ENCODE measurements at places on chromosomes 12 and 14. TPM values are rescaled to one million over a fixed set of nuclear protein-coding genes. Genes with fewer than 3 reads are reported as not detected.
A peak's percentile ranks its signal among the peaks of the same experiment; 100 is the strongest.

The STAC3 gene
- total RNA-seq = 4.8 TPM

The NOP9 gene
- total RNA-seq = 33.9 TPM

The ST8SIA1 gene
- 1.7 TPM for total RNA-seq

The OR6C68 gene
- total RNA-seq = not detected

The LGR5 gene
- 1.4 TPM for total RNA-seq

The SIX6 gene
- total RNA-seq = not detected

The FUT8 gene
- 67.4 TPM for total RNA-seq

The RNASE7 gene
- not detected for total RNA-seq

The SLC22A17 gene
- total RNA-seq = 16.8 TPM

The ARMH4 gene
- total RNA-seq = 22.0 TPM

The HCAR2 gene
- 21.4 TPM for total RNA-seq

DNA sequence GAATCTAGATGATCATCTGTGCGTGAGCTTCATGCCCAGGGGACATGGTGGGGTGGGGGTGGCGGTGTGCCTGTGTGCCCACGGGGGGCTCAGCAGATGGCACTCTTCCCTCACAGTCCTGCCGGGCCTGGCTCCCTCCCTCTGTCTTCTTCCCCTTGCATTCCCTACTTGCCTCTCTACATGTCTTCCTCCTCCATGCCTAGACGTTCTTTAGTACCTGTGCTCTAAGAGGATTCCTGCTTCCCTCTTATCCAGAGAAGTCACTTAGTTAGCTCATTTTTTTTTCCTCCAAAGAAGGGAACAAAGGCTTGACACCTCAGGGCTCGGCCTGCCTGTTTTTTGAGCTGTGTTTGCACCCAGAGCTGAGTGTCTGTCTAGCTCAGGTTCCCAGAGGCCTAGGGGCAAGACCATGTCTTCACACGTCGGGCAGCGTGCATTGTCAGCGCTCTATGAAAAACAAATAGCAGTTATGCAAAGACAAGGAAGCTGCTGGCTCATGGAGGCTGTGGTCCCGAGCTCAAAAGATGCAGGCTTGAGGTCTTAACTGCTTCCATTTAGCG lies 48.8 kb downstream of the NINJ2 start:
- DNase-seq = no peak

GRCh38 chr12:121575051-121575450 lies 5.8 kb downstream of the KDM2B start:
- no peak for DNase-seq

DNA sequence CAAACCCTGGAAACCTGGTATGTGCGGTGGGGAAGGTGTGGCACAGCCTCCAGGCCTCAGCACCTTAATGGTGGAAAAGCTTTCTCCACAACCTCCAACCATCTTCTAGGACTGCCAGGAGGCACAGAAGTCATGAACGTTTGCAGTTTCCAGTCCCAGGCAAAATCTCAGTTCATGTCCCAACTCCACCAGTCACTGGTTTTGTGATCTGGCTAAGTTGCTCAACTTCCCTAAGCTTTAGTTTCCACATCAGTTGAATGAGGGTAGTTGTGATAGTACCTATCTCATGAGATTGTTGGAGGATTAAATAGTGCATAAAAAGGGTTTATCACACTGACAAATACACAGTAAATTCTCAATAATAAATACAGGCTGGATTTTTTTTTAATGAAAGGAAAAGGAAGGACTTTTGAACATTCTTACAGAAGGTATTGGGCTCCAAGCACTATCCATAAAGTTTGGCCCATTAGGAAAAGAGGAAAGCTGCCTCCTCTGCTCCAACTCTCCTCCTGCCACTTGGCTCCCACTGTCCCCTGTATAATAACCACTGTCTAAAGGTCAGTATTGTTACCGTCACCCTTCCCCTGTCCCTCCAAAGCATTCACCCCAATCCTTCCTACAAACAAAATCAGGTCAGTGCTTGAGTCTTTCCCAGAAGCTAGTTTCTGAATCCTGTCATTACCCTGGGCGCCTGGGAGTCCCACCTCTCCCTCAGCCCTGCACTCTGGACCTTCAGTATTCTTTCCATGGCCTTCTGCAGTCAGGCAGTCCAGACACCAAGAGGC lies 6.3 kb downstream of the PCK2 start:
- no peak for DNase-seq

GRCh38 chr12:90854136-90854689 lies 100.8 kb downstream of the CCER1 start:
- no peak for DNase-seq

DNA sequence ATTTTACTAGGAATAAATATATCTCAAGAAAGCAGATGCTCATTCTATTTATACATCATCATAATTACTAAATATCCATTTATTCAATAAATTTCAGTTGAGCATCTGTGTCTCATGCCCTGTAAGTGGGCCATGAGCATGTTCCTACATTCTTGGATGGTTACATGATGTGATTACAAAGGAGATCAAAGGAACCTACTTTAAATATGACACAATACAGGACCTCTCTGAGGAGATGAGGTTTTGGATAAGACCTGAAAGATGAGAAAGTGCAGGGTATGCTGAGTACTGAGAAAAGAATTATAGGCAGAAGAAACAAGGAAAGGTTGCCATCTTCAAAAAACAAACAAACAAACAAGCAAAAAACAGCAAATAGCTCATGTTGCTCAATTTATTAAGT lies 105.4 kb upstream of the CNTN1 start:
- no peak for DNase-seq

DNA sequence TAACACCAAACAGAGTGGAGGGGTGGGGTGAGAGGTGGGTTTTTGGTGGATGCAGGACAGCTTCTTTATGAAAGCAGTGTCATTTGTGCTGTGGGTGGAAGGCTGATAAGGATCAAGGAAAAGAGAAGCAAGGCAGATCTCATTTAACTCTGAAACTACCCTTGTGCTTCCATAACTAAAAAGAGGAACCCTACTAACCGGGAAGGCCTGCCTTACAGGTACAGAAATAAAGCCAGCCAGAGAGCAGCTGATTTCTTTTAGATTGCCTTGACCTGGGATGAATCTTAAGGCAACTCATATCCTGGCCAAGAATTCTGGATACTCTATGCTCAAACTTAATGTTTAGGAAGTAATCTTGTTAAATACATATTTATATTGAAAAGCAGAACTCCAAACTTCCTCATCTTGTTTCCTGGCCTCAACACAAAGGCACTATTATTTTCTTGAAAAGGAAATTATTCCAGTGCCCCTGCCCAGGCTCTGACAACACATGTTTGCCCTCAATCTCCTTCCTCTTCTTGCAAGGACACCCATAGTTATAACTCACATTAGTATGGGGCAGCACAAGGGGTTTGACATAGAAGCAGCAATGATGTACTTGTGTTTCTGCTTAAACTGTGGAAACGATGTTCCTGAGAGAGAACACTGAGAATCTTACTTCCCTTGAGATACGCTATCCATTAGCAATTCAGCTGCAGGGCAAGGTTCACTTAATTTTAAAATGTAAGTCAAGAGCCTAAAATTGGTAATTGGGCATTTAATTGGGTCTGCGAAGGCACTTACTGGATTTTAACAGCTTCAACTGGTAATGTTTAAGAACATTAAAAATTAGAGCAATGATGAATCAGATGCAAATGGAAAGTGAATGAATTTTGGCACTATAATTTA lies 173.7 kb downstream of the STXBP6 start:
- no peak for DNase-seq

DNA sequence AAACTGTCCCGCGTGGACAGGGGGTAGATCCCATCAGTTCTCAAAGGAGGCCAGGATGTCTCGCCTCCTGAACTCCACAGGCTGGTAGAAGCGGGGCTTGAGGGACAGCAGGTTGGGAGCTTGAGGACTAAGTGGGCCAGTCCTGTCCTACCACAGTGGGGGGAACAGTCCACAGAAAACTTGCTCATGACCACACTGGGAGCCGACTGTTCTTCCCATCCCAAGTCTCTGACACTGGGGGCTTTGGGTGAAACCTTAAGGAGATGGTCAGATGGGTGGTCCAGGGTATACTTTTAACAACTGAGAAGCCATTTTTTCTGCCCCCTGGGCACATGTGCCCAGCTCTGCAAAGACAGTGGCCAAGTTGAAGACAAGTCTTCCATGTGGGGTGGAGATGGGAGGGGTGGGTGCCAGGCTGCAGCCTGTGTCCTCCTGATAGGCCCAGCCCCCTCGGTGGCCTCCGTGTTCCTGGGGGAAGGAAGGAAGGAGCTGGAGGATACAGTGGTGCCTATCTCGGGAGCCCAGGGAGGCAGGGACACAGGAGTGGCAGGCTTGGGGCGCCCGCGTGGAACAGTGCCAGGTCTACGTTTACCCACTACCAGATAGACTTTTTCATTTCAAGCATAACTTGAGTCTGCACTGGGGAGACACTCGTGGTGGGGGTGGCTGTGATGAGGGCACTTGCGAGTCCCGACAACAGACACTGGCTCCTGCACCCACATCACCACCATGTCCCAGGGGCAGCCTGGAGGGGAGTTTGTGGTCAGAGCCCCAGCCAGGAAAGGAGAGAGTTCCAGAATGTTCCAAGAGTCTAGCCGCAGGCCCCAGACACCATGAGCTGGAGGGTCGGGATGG lies 14.7 kb downstream of the RHOF start:
- no peak for DNase-seq

GRCh38 chr12:15584366-15585041 lies 204.7 kb downstream of the EPS8 start:
- no peak for DNase-seq

DNA sequence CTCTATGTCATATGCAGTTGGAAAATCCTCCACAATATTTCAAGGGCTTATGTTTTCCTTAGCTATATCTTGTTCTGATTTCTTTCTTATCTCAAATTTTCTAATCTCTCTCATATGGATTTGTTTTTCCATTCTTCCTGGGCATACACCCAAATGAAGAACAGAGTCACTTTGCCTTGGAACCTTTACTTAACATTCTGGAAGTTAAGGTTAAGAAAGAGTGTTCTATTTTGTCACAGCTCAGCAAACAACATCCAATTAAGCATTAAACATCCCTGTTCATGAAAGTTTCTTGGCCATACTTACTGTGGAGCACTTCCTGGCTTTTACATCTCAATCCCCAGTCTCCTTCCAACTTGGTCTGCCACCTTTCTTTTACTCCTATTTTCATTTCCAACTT lies 5.3 kb downstream of the NAV3 start:
- DNase-seq = no peak

GRCh38 chr14:75299059-75299458 lies 20.4 kb downstream of the FOS start:
- DNase-seq = no peak

DNA sequence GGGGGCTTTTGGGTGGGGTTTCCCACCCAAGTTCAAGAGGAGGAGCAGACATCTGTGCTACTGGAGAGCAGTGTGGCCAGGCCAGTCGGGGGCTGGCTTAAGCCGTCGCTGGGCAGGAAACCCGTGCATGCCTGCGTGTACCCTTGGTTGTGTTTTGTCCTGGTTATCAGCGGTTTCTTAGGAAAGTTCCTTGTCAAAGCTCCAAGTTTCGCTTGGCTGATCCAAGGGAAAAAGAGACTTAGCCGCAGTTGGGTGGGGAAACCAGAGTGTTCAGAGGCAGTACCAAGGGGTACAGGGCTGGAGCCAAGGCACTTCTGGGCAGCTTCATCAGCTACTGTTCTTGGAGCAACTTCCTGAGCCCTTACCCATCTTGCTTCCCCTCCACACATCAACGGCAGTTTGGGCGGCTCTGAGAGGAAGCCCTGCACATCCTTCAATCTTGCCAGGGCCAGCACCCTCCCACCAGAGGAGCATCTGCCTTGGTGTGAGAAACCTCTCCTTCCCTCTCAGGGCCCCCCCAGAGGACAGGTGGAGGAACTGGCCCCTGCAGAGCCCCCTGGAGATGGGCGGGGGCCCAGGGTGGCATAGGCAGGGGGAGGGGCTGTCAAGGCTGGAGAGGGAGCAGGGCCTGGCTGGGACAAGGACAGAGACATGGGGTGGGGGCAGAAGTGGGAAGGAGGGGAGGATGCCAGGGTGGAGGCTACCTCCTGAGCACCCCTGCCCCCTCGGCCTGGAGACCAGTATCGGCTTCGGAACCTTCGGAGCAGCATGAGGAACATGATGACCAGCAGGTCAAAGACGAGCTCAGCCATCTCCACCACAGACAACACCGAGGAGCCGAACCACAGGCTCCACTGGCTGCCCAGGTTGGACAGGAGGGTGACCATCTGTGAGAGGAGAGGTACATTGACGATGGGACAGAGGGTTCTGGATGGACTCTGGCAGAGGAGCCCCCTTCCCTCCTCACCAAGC lies 5.8 kb upstream of the TNFRSF1A start:
- no peak for DNase-seq

DNA sequence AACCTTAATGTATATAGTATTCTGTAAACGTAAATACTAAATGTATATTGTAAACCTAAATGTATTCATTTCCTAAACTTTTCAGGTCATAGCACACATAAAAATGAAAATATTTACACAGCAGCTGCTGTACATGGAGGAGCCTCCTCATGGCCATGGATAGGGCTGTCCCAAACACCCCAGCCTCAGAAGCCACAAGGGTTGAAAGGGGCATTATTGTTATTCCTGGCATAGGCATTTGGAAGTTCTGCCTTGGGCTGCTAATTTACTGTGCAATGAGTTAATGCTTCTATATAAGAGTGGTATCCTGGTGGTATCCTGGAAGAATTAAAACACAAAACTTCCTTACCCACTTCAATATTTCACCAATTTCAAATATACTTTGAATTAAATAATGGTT lies 159.4 kb downstream of the SLC5A8 start:
- DNase-seq = no peak

GRCh38 chr14:95386536-95387095 lies 66.9 kb upstream of the CLMN start:
- DNase-seq = peak; percentile 45

DNA sequence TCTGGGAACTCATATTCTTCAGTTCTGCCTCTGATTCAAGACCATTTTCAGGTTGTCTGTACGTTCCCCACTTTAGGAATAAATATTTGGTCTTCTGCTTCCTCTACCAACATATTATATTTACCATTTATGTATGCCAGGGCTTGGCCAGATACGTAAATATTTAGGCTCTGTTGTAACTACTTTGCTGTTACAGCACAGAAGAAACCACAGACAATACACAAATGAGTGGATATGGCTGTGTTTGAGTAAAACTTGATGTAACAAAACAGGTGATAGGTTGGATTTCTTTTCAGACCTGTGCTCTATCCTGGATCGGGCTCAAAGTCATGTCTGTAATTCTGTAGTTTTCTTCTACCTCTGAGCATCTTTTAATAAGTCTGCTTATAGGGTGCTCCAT lies 37.5 kb downstream of the RAP1B start:
- no peak for DNase-seq

DNA sequence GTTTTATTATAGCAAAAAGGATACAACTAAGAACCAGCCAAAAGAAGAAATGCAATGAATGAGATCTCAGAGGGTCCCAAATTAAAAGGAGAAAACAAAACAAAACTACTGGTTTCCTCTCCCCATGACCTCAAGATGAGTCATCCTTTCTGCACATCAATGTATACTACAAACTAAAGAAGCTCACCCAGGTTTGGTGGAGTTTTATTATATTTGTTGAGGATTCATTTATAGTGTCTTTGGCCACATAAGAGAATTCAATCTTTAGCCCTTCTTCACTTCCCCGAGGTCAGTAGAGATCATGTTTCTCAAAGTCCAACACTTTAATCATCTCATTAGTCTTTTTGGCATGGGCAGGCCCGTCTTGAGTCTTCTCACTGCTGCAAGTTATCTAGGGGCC lies 210.6 kb downstream of the SLC6A15 start:
- DNase-seq = no peak

- DNase-seq = no peak
Observed at GRCh38 chr12:42450248-42450647, 124.3 kb downstream of the PPHLN1 start.
